ENCODE measurements at places on chromosomes 13 and 19.
A peak's percentile ranks its signal among the peaks of the same experiment; 100 is the strongest.

DNA sequence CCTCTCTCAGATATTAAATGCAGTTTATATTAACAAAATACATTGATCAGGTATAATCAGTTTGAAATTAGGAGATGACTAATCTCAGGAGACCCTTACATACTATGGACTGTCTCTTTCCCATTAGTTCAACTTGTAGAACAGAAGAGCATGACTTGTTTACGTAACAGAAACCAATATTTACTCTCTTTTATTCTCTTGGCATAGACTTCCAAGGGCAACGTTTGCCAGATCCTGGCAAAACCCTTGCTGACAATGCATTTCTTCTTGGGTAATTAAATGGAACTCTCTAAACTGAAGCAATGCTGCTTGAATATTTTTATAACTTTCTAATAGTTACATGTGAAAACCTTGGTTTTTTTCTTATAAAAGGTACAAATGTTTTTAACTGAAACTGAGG, 68.3 kb upstream of the MYO16 start:
- DNase-seq, result no peak

DNA sequence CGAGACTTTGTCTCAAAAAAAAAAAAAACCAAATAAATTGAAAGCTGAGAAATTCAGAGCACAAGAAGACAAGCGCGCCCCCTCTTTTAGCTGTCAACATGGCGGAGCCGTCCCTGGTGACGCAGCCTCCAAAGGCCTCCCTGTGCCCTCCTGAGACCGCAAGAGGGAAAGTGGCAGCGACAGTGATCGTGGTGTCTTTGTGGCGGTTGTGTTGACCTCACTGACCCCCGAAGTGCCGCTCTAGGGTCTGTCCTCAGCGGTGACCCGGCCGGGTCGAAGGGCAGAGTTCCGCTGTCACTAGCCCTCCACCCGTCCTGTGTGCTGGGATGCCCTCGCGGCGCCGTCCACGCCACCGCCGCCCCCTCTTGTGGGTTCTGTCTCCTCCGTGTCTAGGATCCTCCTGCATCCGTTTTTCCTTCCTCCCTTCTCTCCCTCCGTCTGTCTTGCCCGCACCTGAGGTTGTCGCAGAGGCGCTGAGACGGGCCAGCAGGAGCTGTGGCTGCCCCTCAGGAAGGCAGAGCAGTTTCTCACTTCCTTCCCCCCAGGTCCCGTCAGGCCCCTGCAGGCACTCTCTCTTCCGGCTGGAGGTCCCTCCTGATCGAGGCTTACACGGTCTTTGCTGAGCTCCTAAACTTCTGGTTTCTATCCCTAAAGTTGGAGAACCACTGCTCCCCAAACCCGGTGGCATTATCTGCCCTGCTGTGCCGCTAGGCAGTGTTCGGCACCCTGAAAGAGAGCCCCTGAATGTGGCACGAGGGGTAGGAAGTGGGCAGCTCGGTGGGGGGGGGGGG, 7.2 kb downstream of the UHRF1 start:
- no peak for DNase-seq

DNA sequence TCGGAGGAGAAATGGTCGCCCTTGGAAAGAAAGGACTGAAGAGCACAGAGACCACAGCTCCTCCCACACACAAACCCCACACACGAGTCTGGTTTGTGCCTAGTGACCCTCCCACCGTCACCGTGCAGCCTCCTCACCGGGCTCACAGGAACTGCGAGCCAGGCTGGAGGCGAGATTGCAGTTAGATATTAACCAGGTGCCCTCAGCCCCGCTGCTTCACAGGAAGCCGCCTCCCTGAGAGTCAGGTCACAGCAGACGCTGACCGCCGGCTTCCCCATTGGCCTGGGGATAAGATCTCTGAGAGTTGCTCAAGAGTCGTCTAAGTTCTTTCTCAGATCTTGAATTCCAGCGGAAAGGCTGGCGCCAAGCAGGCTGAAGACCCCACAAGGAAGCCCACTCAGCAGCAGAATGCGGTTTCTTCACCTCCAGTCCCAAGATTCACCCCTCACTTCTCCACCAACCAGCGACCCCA, 870 bp downstream of the ZNF44 start:
- DNase-seq, result peak; percentile 81

DNA sequence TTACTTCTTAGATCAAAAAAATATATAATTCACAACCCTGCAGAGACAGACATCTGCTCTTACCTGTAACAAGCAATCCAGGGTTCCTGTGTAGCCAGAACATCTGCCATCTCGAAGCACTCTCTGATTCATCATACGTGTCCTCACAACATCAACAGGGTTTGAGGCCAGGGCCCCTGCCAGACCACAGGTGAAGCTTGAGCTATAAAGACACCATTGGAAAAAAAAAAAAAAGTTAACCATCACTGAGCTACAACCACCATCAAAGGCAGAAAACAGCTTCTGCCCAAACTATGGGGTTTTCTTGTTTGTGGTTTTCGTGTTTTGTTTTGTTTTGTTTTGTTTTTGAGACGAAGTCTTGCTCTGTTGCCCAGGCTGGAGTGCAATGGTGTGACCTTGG, 19.3 kb downstream of the SLC25A30 start:
- no peak for DNase-seq

DNA sequence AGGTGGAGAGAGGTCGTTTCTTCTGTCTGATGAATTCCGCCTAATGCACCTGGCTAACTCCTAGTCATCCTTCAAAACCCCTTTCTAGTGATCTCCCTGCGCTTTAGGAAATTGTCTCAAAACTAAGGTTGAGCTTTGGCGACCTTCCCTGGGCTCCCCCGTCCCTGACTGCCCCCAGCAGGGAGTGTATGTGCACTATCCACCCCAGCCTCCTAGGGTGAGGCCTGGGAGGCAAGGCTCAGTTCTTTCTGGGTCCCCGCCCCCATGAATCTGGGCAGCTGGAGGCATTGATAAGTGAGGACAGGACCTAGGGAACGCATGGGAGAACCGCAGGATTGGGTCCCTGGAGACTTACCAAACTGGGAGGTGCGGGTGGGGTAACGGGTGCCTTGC, 378 bp downstream of the TLE6 start:
- DNase-seq, result peak; percentile 64

DNA sequence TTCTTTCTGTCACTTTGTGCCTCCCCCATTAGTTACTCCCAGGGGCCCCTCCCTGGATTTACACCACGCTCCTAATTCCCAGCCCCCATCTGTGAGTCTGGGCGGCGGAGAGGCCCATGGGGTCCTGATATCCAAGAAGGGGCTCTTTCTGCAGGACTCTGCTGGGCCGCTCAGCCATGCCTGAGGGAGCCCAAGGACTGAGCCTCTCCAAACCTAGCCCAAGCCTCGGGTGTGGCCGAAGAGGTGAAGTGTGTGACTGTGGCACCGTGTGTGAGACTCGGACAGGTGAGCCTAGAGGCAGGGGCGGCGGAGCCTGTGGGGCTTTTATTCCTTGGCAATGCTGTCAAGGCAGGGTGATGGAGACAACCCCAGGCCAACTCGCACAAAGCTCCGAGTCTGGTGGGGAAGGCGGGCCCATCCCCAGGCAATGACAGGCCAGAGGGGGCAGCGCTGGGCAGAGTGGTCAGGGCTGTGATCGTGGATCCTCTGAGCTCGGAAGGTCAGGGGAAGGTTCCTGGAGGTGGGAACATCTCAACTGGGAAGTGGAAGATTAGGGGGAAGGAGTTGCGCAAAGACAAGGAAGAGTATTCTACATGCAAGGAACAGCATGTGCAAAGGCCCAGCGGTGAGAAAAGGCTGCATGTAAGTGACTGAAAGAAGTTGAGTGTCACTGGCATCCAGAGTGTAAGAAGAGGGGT, 1.6 kb downstream of the PLEKHG2 start:
- peak; percentile 63 for DNase-seq

- DNase-seq, result peak; percentile 36
Observed at GRCh38 chr13:33524086-33524485, 238.5 kb upstream of the STARD13 start.

GRCh38 chr13:80604098-80604497, 263.2 kb upstream of the SPRY2 start:
- DNase-seq, result no peak
